ENCODE measurements at places on chromosomes 3 and 15. TPM values are rescaled to one million over a fixed set of nuclear protein-coding genes. Genes with fewer than 3 reads are reported as not detected.

The ADPRH gene
- 8.3 TPM for total RNA-seq

The PTPRG gene
- 41.0 TPM for total RNA-seq

The RIOX2 gene
- 33.6 TPM for total RNA-seq

DNA sequence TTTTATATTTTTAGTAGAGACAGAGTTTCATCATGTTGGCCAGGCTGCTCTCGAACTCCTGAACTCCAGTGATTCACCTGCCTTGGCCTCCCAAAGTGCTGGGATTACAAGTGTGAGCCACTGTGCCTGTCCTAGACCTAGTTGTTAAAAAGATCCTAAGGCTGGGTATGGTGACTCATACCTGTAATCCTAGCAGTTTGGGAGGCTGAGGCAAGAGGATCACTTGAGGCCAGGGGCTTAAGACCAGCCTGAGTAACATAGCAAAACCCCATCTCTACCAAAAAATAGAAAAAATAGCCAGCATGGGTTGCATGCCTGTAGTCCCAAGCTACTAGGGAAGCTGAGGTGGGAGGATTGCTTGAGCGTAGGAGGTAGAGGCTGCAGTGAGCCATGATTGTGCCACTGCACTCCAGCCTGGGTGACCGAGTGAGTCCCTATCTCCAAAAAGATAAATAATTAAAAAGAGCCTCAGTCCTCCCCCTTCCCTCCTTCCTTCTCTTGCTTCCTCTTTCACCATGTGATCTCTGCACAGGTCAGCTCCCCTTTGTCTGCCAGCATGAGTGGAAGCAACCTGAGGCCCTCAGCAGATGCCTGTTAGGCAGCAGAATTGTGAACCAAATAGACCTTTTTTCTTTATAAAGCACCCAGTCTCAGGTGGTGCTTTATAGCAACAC lies 9.8 kb upstream of the FNDC3B start:
- no peak for DNase-seq

GRCh38 chr3:30761374-30761773 lies 133.1 kb downstream of the GADL1 start:
- no peak for DNase-seq

DNA sequence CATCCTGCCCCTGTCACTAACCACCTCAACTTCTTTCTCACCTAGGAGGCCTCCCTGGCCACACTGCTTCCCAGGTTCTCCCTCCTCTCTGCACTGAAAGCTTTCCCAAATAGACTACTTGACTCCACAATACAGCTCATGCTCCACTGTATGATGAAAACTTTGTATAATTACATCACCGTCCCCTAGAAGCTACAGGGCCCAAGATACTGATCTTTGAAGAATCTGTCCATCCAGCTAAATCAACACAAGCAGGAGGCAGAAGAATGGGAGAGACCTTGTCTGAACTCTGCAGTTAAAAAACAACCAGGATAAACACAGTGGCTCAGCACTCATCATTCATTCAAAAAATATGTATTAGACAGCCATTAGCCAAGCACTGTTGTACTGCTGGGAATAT lies 26.4 kb upstream of the RPS17 start:
- no peak for DNase-seq

DNA sequence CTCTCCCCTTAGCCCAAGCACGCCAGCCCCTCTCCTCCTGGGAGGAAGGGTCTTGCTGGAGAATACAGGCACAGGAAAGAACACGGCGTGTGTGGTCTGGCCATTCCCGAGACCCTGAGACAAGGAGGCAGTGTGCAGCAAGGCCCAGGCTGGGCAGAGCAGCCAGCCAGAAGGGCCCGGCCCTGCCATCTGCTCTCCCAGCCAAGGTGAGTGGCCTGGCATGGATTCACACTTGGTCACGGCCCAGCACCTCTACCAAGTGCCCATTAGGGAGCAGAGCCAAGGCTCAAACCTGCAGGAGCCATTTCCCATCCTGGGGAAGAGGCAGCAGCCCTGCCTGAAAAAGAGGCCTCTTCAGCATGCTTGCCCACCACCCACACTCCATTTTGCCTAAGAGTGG lies 28.6 kb downstream of the MEGF11 start:
- no peak for DNase-seq

DNA sequence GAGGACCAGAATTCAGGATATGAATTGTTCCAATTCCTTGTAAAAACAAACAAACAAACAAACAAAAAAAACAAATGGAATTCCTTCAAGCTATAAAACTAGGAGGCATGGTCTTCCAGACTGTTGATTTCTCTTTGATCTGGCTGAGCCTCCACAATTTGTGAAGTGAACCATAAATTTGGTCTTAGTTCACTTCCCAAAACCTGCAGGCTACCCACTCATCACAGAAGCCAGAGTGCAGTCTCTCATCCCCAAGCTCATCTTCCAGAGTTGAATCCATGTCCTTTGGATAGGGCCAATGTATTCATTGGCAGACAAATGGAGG lies 203.9 kb downstream of the DTWD1 start:
- no peak for DNase-seq

- DNase-seq, result no peak
Measured at GRCh38 chr3:155934230-155934629, 63.8 kb downstream of the GMPS start.

Measured in pulmonary artery endothelial cell (primary cell).